ENCODE measurements at places on chromosomes 7 and 10.

GRCh38 chr10:91389636-91390512, 20.3 kb upstream of the HECTD2 start:
- no peak for DNase-seq

- peak; percentile 66 for DNase-seq
Measured at GRCh38 chr10:5629303-5630111, 36.9 kb downstream of the ASB13 start.

DNA sequence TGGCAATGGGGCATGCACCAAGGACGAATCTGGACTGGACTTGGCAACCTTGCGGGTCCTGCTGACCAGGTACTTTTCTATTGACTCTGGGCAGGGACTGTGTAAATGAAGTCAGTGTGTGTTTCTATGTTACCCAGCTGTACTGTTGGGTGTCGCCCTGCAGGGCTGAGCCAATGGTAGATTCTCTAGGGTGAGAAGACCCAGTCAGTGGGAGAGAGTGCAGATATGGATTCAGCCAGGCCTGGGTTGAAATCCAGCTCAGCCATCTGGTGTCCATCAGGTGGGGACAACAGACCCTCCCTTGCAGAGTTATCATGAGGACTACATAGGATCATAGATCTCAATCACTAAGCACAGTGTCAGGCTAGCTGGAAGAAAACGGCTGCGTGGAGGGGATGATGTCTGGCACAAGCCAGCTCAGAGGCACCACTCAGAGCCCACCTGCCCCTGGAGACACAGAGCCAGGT, 4.9 kb upstream of the PPIF start:
- DNase-seq, result no peak

DNA sequence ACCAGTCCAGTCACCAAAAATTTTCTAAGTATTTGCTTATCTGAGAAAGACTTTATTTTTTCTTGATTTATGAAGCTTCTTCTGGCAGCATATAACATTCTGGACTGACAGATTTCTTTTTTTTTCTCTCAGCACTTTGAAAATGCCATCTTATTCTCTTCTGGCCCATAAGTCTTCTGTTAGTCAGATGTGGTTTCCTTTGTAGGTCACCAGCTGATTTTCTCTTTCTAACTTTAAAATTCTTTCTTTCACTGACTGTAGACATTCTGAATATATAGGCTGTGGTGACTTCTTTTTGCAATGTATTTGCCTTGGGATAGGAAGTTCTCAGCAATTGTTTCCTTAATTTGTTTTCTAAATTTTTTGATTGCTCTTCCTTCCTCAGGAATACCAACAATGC, 172.5 kb downstream of the CCDC7 start:
- DNase-seq, result no peak

GRCh38 chr7:18177815-18178660, 150.4 kb upstream of the PRPS1L1 start:
- DNase-seq, result no peak

DNA sequence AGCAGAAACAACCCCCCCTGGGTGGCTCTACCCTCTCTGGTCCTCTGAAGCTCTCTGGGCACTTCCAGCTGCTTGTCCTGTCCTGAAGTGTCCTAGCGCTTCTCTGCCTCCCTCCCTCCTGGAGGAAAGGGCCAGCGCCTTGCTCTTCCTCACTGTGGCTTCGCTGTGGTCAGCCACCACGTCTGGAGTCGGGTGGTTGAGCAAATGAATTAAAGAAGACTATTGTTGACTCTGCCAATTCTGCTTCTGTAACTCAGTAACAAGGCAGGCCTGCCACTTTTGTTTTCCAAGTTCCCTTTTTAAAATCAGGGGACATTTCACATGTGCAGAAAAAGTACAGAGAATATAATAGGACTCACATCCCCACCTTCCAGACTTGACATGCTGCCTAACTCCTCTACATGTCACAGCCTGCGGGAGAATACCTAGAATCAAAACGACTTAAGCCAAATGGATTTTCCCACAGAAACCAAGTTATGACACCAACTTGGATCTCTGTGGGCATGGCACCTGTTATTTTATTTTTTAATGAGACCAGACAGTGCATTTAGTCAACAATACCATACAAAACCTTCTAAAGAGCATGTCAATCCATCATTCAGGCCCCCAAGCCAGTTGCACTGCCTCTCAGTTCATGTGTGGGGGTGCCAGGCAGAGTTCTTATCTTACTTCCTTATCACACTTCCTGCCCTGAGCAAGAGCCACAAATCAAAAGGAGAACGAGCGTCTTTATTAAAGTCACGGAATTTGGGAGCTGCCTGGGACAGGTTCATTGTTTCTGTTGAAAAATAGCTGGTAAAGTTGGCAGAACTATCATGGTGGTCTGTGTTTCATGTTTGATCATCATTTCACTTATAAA, 6.8 kb downstream of the FFAR4 start:
- no peak for DNase-seq

- no peak for DNase-seq
Measured at GRCh38 chr10:132133005-132133404, 53.7 kb upstream of the DPYSL4 start.

DNA sequence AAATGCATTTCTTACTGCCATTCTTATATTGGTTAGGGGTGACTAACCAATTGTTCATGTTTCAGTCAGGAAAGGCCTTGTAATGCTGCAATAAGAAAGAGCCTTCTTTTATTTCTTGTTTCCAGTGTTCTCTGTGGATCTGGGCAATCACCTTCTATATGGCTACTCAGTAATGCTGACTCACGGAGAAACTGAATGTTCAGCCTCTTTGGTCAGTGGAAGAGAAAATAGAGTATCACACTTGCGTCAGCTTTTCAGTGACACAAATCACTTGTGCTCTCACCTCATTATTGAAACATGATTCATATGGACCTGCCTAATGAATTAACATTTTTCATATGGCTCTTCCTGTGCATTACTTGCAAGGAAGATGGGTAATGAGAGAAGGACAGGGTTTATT, 243.9 kb upstream of the POT1 start:
- DNase-seq, result no peak

DNA sequence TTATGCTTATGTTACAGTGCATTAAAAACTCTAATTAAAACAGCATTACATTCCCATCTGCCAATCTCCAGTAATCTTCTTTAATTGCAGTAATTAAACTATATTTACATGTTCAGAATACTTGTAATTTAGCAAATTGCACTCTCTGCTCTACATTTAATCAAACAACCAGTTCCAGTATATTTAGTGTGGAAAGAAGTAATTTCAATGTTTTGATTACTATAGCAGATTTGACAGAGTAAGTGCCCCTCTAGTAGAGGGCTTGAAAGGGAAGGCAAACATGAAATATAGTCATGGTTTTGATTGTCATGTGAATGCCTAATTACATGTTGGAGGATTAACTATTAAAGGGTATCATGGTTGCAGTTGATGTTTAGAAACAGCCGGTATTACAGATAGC, 739.7 kb downstream of the AUTS2 start:
- no peak for DNase-seq

- DNase-seq, result no peak
Measured at GRCh38 chr7:39405581-39405980, 160.6 kb upstream of the YAE1 start.

DNA sequence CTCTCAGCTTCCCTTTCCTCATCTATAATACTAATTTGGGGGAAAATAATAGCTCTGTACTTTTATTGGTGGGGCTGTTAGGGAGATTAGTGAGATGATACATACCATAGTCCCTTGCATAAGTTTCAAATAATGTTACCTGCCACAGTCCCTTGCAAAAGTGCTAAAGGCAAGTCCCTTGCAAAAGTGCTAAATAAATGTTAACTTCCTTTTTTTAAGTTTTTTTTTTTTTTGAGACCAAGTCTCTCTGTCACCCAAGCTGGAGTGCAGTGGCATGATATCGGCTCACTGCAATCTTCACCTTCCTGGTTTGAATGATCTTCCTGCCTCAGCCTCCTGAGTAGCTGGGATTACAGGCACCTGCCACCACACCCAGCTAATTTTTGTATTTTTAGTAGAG, 43.4 kb upstream of the SRGN start:
- DNase-seq, result no peak

DNA sequence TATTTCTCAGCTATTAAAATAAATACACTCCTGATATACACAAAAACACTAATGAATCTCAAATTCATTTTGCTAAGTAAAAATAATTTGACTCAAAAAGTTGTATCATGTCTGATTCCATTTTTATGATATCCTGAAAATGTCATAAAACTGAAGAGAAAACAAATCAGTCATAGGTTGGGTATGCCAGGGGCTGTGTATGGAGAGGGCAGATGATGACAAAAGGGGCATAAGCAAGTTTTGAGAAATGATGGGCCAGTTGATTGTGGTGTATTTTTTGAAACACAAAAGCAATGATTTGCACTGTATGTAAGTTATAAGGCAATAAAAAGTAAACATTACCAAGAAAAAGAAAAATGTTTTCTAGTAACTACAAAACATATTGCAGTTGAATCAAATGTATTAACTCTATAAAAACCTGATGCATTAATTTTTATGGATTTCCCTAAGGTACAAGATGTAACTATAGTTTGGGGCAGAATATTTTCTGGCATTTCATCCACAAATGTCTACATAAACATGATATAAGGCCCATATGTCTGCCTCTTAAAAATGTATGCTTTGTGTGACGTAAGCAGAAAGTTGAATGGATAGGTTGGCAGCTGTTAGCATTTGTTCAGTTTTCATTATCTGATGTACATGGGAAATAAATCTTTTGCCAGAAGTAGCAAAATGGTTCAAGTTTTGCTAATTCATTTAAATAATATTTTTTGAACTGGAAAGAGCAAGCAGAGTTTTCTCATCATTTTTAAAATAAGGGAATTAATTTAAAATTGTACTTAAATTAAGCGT, 35.1 kb upstream of the ING3 start:
- DNase-seq, result no peak

- no peak for DNase-seq
Measured at GRCh38 chr7:138853448-138853847, 55.5 kb upstream of the ATP6V0A4 start.

DNA sequence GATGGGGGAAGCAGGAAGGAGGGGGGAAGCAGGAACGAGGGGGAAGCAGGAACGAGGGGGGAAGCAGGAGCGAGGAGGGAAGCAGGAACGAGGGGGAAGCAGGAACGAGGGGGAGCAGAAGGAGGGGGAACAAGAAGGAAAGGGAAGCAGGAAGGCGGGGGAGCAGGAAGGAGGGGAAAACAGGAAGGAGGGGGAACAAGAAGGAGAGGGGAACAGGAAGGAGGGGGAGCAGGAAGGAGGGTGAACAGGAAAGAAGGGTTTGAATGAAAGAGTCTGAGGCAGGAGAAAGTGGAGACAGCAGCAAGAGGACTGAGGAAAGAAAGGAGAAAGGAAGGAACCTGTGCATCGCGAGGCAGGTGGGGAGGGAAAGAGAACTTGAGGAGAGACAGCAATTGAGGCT, 256.6 kb downstream of the PTEN start:
- no peak for DNase-seq

- no peak for DNase-seq
Measured at GRCh38 chr7:73599916-73600315, 21.5 kb upstream of the TBL2 start.

- no peak for DNase-seq
Measured at GRCh38 chr7:82129091-82129490, 314.5 kb downstream of the CACNA2D1 start.

DNA sequence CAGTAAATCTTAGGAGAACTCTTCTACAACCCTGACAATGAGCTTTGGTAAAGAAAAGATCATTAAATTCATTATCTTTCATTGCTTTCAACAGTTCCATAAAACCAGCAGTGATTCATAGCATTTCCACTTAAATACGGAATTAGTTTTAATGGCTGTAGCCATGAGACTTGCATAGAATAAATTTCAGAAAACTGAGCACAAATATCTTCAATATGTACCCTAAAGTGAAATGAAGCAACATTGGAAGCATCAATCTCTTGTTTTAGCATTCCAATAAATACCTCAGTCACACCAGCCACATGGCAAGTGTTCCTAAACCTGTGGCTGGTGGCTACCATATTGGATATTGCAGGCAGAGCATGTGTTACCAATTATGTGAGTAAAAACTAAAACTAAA, 3.6 kb upstream of the RARRES2 start:
- no peak for DNase-seq

DNA sequence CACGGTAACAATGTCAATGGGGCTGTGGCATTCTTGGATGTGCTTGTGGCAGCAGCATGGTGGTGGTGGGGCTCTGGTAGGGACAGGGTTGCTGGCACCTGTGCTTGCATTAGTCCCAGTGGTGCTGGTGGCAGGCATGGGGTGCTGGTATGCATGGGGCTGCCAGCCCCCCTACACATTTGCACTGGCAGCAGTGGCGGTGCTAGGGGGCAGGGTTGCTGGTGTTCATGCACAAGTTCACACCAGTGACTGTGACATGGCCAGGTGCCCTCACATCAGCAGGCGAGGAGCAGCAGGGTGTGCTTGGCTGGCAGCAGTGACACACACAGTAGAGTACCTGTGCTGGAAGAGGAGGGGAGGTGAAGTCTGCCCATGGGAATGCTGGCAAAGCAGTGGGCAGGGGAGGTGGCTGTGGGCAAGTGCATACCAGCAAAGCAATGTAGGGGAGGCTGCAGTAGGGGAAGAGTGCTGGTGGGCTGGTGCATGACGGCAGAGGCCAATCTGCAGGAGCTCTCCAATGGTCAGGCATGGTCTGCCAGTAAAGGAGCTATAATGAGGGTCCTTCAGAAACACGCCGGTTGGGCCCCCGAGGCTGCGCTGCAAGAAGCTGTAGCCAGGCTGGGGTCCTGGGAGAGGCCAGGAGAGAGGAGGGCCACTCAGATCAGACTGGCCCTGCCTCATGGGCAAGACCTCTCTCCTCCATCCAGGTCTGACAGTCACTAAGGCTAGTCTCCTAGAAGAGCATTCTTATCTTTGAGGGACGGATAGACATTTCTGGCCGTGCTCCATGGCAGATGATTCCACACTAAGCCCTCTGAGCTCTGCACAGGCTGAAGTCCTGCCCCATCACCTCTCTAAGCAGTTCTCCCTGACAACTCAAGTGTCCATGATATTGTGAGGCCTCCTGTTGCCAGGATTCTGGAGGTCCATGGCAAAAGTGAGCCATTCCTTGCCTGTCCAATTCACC, 406.4 kb downstream of the SEMA3D start:
- no peak for DNase-seq

DNA sequence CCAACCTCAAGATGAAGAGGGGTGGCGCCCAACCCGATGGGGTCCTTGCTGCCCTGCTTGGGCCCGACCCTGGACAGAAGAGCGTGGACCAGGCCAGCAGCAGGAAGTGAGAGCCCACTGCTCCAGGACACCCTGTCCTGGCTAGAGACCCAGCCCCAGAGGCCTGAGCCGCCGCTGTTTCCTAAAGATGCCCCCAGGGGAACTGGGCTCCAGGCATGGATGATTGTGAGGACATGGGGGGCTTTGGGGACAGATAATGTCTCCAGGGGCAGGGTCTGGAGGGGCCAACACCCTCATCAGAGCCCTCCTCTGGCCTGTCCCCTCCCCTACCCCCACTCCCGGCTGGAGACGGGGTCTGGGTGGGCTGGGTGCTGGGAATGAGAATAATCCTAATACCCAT, 71.7 kb downstream of the MYL10 start:
- DNase-seq, result no peak

DNA sequence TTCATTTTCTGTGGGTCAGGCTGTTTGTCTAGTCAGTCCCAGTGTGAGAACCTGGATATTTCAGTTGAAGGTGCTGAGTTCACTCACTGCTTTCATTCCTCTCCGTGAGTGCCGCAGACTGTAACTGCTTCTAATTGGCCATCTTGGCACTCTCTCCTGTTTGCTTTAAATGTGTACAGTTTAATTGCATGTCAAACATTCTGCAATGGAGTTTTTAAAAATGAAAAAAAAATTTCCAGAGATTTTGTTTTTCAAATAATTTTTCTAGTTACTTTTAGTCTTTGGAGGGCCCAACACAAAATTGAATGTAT, 87.8 kb downstream of the CCSER2 start:
- DNase-seq, result no peak

GRCh38 chr10:33947544-33947943, 613.1 kb upstream of the NRP1 start:
- DNase-seq, result no peak

GRCh38 chr10:112394475-112394875, 20.6 kb downstream of the ACSL5 start:
- no peak for DNase-seq

All from activated T-helper 1 cell treated with anti-CD3 and anti-CD28 coated beads, Interleukin-2, amount 50 U/mL, for 16 hours (primary cell).